Cardiac septum (tissue), 1 donor: ENCODE measurements at places on chromosomes 12 and 14. TPM values are rescaled to one million over a fixed set of nuclear protein-coding genes. Genes with fewer than 3 reads are reported as not detected.

DNA sequence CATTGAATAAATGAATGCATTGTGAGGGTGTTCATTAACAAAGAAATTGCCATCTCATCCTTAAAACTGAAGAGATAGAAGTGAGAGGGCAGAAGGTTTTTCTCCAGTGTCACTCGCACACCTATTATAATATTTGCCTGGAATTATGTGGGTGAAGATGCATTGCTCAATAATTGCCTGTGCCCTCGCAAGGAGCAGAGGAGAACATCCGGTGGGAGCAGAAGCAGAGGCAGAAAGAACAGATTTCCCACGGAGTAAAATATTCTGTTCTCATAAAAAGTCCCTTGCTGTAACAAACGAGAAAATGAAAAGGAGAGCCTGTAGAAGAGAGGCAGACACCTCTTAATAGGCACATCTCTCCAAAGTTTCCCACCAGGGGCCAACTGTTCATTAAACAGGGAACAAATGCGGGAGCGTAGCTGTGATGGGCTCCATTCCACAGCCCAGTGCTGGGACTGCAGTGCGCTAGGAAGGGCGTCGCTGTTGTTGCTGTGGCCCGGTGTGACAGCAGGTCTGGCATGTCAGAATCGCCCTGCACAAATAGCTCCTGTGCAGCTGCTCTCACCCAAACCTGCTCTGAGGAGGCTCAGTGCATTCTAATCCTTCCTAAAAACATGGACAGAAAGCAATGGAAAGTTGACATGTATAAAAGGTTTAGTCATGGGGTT lies 359.8 kb downstream of the APAF1 start:
- DNase-seq = no peak

- no peak for DNase-seq
Measured at GRCh38 chr14:103057028-103057371, 349 bp downstream of the CDC42BPB start.

TAS2R9 gene
- total RNA-seq = not detected

- DNase-seq = no peak
Measured at GRCh38 chr12:10310926-10311720, 3.5 kb downstream of the KLRD1 start.

GRCh38 chr12:3200032-3200617 lies 122.9 kb downstream of the TSPAN9 start:
- DNase-seq = no peak

LALBA gene
- not detected for total RNA-seq

AVPR1A gene
- total RNA-seq = 1.4 TPM

KLHL42 gene
- 10.3 TPM for total RNA-seq

B4GALNT1 gene
- total RNA-seq = 11.1 TPM

DNA sequence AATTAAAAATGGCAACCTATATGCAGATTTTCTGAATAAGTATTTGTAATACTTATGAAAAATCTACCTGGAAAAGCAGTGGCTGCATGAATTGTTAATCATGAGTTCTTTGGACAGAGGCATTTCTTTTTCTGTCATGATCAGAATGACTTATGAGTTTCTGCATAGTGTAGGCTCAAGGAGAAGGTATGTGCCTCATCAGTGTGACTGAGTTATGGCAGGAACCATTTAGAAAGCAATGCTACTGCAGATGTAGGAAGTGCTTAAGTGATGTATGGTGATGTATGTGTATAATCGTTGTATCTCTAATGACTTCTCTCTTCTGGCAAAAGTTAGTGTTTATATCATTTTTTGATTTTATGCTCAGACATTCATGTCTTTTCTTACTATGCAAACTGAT lies 816.4 kb upstream of the FBXO33 start:
- DNase-seq = no peak

DNA sequence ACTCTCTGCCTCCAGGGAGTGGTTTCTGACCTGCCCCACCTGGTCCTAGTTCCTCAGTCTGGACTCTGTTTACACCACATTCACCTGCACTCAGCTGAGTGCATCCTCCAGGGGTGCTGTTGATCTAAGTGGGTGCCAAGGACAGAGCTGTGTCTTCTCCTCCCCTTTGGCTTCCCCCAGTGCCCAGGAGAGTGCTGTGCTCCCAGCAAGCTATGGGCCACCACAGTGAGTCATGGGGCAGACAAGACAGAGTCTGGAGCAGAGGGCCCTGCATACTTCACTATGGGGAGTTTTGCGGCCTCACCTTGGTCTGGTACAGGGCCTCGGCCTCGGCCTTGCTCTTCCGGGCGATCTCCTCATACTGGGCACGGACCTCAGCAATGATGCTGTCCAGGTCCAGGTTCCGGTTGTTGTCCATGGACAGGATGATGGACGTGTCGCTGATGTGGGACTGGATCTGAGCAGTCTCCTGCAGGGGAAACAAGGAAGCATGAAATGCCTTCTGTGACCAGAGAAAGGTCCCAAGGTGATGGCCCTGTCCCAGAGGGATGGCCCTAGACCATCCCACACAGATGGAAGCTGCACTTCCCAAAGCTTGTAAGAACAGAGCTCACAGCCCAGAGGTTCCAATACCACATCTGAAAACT lies 4.9 kb downstream of the KRT73 start:
- DNase-seq = no peak

- no peak for DNase-seq
Measured at GRCh38 chr14:86221000-86221399, 691.1 kb downstream of the FLRT2 start.

DNA sequence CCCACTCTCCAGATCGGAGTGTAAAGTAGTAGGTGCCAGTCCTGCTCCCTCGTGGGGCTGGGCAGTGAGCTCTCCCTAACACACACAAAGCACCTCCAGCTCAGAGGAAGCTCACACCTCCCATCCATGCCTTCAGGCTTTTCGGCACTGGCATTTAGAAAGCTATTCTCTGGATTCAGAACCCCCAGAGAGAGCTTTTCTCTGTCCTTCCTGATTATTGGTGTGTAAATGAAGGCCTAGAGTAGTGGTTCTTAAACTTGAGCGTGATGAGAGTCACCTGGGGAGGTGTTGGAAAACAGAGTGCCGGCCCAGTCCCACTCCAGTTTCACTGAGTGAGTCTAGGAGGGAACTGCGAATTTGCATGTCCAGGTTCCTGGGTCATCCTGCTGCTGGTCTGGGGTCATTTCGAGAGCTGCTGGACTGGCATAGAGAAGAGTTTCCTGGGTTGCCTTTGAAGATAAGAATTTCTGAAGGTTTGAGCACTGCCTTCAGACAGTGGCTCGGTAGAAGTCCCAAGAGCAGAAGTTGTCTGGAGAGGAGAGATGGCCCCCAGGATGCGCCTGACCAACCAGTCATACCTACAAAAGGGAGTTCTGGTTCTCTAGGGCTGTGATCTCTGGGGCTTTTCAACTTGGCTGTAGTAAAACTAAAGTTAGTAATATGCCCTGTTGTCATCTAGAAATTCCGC lies 15.1 kb downstream of the CD9 start:
- DNase-seq = no peak

DNA sequence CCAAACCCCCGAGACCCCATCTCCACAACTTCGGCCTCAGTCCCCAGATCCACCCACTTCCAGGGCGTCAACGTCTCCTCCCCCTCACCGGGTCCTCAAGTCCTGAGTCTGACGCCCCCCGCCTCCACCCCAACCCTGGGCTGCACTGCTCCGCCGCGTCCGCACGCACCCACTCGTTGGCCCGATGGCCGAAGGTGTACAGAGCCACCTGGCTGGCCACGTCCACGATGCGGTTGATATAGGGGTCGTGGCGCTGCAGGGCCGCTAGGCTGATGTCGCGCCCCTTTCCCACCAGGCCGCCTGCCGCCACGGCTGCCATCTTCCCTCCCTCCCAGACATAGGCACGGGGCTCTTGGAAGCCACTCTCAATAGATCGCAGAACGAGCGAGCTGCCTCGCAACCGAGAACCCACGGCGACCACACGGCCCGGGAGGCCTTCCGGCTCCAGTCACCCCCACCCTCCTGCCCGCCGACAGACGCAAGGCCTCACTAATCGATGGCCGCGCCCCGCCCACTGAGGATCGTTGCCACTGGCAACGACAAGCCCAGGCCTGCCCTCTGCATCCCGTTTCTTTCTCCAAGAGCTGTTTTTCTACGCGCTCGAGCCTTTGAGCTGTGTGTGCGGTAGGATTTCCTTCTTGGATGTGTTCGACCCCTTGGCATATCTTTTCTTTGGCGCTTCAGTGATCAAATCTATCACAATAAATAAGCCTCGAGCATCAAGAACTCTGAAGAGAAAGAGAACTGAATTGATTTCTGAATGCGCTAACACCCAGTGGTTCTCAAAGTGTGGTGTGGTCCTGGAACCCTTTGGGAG lies at the start of gene DCP1B:
Gene DCP1B, minus strand, starts transcription at position 345 of the 817 bp plus-strand sequence. Its CDS starts 26 bp downstream, at position 319.
- DNase-seq = peak; percentile 96

DNA sequence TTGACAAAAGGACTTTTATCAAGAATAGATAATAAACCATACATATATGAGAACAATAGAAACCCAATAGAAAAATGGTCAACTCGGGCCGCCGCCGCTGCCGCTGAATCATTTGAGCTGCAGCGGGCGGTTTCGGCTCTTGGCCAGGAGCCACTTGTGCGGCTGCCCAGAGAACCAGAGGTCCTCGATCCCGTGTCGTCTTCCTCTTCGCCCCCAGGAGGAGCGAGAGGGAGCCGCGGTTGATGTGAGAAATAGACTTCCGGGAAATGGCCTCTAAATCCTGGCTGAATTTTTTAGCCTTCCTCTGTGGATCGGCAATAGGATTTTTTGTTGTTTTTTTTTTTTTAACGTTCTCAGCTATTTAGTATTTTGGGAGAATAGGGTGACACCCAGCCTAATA lies 44.8 kb downstream of the CPSF6 start:
- DNase-seq = peak; percentile 82

DNA sequence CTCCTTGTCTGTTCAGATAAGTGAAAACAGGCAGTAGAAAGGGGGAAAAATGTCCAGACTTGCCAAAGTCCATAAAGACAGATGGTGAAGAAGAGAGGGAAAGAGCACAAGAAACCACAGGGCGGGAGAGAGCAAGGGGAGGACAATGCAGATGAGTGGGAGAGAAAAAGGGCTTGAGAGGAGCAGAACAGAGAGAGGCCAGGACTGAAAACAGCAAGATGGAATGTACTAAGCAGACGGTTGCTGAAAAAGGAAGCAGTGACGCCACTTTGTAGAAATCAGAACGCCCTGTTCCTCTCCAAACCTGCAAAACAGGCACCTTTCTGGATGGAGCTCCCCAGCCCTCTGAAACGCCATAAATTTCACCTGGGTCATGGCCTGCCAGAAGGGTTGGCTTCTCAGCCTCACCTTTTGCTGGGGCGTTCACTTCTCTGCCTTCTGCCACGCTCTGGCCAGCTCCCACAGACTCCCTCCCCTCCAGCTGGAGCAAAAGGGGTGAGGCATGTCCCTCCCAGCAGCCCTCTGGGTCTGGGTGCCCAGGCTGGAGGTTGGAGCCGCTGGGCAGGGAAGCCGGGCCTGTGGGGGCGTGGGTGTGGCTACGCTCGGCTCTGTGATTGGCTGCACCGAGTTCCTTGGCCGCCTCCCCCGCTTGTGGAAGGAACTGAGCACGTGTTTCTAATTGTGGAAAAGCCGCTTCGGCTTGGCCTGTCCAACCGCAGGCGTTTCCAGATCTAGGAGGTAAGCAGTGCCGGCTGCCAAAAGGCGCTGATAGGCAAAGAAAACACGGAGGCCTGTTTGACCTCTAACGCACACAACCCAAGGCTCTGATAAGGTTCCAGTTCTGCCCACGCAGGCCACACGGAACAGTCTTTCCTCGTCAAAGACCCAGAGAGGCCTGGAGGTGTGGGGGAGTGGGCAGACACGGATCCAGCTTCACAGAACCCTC lies 29.3 kb downstream of the SLC7A8 start:
- peak; percentile 90 for DNase-seq

DNA sequence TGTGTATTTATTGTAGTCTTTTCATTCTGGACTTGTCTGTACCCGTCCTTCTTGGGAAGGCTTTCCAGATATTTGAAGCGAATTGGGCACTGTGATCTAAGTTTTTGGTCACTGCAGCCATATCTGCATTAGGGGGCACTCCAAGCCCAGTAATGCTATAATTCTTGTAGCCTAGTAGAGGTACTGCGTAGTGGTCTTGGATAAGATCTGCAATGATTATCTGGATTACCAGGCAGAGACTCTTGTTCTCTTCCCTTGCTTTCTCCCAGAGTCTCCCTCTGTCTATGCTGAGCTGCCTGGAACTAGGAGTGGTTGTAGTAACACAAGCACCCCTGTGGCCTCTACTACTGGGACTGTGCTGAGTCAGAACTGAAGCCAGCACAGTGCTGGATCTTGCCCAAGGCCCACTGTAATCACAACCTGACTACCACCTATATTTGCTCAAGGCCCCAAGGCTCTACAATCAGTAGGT lies 30.0 kb downstream of the SLC38A2 start:
- no peak for DNase-seq
